ENCODE measurements at places on chromosomes 16 and 17.

GRCh38 chr16:16861546-16861945, 482.6 kb downstream of the NPIPA7 start:
- no peak overlapping the region for H3K4me3 ChIP-seq
- no peak for DNase-seq
- no peaks in the 10 kb centered on the region for H3K4me1 ChIP-seq
- no peak overlapping the region for H3K27ac ChIP-seq

DNA sequence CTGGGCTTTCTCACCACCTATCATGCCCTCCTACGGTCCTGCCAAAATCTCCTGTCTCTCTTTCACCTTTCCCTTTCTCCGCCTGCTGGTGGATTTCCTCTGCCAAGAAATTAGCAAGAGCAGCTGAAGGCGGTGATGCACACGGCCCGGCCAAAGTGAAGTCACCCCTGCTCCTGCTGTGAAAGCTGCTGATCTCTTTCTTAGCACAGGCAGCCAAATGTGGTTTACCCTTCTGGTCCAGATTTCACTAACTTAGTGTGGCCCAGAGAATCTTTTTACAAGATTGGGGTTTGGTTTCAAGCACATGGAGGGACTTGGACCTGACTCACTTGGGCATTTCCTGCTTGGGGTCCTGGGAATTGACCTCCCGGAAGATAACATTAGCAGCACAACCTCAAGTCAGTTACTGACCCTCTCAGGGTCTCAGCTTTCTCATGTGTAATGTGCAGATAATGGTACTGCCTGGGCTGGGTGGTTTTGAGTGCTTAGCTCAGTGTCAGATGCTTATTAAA, 155.7 kb downstream of the SOCS1 start:
- peaks cover 26% of the 10 kb centered on the region for H3K4me1 ChIP-seq
- no peaks in the 10 kb centered on the region for H3K36me3 ChIP-seq
- no peaks in the 10 kb centered on the region for H3K27me3 ChIP-seq
- no peak overlapping the region for H3K4me3 ChIP-seq

DNA sequence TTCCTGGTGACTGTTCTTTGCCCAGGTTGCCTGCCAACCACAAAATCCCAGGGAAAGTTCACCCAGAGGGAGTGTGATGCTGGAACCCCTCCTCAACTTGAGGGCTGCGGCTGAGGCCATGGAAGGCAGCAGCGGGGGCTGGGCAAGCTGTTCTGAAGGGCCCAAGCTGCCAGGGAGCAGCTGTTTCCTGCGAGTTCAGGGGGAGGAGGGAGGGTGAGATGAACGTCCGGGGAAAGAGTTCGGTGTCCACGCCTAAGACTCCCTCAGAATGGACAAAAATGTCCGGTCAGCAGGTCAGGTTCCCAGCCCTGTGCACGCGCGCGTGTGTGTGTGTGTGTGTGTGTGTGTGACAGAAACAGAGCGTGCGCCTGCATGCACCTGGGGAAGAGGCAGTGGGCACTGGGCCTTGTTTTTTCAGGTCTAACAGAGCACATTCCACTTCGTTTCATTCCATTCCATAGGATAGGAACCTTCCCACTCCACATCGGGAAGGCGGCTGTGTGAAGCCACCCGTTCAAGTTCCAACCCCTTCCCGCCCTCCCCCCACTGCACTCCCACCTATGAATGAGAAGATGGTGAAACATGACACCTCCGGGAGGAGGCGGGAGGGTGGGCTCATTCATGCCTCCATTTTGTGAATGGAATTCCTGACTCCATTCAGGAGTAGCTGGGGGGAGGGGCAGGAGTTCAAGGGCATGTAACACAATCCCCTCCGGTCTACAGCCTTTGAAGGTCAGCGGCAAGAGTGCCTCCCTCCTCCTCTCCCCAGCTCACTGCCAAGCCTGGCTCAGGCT, 15.7 kb downstream of the ETV4 start:
- H3K4me3 ChIP-seq, result no peak overlapping the region
- H3K27ac ChIP-seq, result no peak overlapping the region
- H3K4me1 ChIP-seq, result peaks cover 29% of the 10 kb centered on the region
- peaks cover 10% of the 10 kb centered on the region for H3K36me3 ChIP-seq
- DNase-seq, result no peak
- no peaks in the 10 kb centered on the region for H3K27me3 ChIP-seq

DNA sequence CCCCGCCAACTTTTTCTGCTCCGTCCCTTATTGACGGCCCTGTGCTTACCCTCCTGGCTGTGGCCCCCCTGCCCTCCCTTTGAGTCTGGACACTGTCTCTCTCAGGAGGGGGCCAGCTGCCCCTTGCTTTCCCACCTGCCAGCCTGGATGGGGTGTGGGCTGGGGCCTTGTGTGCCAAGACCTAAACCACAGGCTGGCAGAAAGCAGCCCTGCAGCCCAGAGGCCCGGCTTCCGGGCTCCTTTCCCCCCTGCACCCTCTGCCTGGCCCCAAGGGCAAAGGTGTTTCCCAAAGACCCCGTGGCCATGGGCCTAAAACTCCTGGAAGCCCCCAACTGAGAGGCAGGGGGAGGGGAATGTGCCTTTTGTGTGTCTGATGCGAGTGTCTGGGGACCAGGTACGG, 17.5 kb downstream of the GPT2 start:
- no peaks in the 10 kb centered on the region for H3K27me3 ChIP-seq
- H3K4me3 ChIP-seq, result no peak overlapping the region
- peaks cover 13% of the 10 kb centered on the region for H3K36me3 ChIP-seq
- DNase-seq, result no peak
- no peaks in the 10 kb centered on the region for H3K4me1 ChIP-seq

DNA sequence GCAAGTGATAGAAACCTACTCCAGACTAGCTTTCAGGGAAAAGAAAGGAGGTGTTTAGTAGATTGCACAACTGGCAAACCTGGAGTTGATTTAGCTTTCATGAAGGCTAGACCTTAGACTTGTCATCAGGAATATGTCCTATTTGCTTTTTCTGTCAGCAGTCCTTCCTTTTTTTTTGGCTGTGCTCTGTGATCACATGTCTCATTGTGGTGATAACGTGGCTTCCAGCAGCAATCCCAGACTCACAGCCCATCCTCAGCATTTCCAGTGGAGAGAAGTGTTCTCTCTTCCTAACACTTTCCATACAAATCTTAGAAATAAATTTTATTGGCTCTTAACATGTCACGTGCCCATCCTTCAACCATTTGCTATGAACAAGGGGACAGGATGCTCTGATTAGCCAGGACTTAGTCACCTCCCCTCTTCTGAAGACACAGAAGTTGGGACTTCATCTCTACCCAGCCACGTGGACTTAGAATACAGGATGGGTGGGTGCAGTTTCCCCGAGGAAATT, 74.7 kb downstream of the CDH13 start:
- H3K4me3 ChIP-seq, result no peak overlapping the region
- H3K36me3 ChIP-seq, result no peaks in the 10 kb centered on the region
- H3K27me3 ChIP-seq, result peaks cover 10% of the 10 kb centered on the region
- DNase-seq, result no peak
- no peak overlapping the region for H3K27ac ChIP-seq
- H3K4me1 ChIP-seq, result no peaks in the 10 kb centered on the region

- no peak for DNase-seq
- H3K4me3 ChIP-seq, result peak overlapping the region; percentile 69
- H3K27me3 ChIP-seq, result no peaks in the 10 kb centered on the region
- no peaks in the 10 kb centered on the region for H3K4me1 ChIP-seq
- no peak overlapping the region for H3K27ac ChIP-seq
Observed at GRCh38 chr16:67431775-67432505, 1.0 kb downstream of the HSD11B2 start.
